Esophagus muscularis mucosa (tissue), 4 donors: ENCODE measurements at places on chromosomes 12 and 14.

- no peaks in the 10 kb centered on the region for H3K4me1 ChIP-seq
- H3K36me3 ChIP-seq = no peaks in the 10 kb centered on the region
- H3K4me3 ChIP-seq = no peak overlapping the region
- no peaks in the 10 kb centered on the region for H3K27me3 ChIP-seq
These were observed 27.9 kb upstream of the EVL start for GRCh38 chr14:100037353-100037752.

- H3K27me3 ChIP-seq = no peaks in the 10 kb centered on the region
- no peaks in the 10 kb centered on the region for H3K4me1 ChIP-seq
These were observed 190.2 kb upstream of the CNOT2 start for GRCh38 chr12:70052931-70053497.

GRCh38 chr14:82755476-82755875 lies 1221.8 kb upstream of the SEL1L start:
- H3K27ac ChIP-seq = no peak overlapping the region
- no peaks in the 10 kb centered on the region for H3K27me3 ChIP-seq
- no peaks in the 10 kb centered on the region for H3K36me3 ChIP-seq
- no peak for DNase-seq
- no peaks in the 10 kb centered on the region for H3K4me1 ChIP-seq

DNA sequence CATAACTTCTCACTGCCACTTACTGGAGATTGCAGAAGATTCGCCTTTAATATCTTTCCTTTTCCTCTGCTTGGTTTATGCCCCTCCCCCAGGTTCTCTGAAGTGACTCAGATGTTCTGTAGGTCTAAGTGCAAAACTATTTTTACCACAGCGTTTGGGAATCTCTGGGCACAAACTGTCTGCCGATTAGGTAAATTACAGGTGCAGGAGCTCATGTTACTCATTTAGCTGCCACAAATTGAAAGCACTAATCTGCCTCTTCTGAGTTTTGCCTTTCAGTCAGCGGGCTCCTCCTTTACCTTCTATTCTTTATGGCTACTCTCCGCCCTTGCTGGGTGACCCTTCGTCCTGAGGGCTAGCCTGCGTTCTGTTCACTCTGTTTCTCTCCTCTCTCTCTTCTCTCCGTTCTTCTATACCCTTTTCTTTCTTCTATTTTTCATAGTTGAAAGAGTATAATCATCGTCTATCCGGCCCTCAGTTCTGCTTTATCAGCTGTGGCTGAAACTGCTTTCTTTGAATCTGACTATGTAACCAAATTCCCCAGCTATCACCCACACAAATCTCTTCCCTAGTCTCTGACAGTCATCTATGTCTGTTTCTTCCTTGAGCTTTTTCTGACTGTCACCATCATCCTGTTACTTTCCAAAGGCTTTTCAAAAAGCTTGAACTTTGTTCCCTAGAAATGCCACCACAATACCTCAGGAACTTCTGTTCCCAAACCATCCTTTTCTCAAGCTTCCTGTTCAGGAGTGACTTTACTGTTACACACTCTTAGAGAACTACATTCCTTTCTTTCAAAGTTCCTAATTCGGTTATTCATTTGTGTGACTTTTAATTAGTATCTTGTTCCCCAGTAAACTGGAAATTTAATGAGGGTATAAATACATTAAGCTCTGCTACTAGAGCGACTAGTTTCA lies 4.3 kb upstream of the MYF6 start:
- H3K36me3 ChIP-seq = no peaks in the 10 kb centered on the region
- no peak for DNase-seq
- peak overlapping the region; percentile 62 for H3K27ac ChIP-seq

DNA sequence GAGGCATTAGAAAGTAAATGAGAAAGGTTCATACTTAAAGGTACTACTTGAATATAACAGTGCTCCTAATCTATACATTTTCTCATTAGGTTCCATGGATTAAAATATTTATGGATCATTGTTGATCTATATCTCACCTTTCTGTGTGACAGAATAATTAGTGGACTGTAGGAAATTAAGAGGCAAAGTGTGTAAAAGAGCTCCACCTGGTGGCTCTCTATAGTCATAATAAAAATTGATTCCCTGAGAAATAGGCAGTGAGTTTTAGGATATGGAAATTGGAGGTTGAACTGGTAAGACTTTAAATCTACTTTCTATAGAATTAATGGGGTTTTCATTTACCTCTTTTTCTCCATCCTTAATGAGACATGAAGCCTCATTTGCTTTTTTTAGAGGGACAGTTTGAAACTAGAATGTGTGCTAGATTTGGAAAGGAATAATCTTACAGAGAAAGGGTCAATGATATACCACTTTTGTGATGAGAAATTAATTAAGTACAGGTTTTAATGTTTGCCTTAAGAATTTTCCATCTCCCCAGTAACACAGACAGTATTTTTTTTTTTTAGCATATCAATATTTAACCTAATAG lies 11.8 kb upstream of the DERA start:
- H3K27me3 ChIP-seq = no peaks in the 10 kb centered on the region
- H3K4me1 ChIP-seq = peaks cover 13% of the 10 kb centered on the region
- H3K36me3 ChIP-seq = peaks cover 83% of the 10 kb centered on the region
- no peak for DNase-seq
- H3K4me3 ChIP-seq = no peak overlapping the region
- no peak overlapping the region for H3K27ac ChIP-seq

GRCh38 chr12:109829667-109830066 lies 3.5 kb downstream of the TRPV4 start:
- no peak overlapping the region for H3K4me3 ChIP-seq
- H3K36me3 ChIP-seq = no peaks in the 10 kb centered on the region
- peaks cover 5% of the 10 kb centered on the region for H3K27me3 ChIP-seq
- H3K4me1 ChIP-seq = peaks cover 2% of the 10 kb centered on the region

DNA sequence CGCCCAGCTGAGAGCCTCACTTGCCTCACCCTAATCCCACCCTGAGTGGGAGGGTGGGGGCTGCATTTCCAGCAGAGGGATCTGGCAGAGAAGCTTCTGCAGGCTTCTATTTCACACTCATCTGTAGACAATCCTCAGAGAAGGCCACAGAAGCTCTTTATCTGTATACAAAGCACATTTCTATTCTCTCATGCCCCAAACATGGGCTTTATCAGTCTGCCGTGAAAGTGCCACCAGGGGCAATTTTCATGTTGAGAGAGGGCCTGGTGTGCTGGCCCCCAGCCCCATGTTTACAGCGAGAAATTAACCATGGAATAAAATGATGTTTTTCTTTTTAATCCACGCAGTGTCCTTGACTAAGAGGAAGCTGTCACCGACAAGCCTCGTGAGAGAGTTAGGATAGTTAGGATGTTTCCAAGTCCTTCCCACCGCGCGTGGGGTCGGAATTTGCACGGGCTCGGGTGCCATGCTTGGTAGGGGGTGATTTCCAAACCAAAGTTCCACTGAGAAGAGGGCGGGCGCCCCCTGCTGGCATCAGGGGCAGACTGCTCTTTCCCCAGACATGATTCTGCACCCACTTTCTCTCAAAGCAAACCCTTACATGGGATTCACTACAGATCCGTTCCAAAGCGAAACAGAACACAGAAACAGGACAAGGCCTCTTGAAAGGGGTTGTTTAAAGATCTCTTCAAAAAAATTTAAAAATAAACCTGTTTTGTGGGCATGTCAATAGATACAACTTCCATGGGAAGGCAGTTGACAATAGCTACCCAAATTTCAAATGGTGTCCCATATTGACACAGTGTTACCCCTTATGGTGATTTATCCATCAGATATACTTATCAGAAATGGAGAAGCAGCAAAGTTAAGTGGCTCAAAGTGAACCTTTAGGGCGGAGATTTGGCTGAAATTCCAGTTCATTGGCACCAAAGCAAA lies 19.4 kb downstream of the BDKRB1 start:
- H3K36me3 ChIP-seq = no peaks in the 10 kb centered on the region
- no peak overlapping the region for H3K4me3 ChIP-seq
- peaks cover 19% of the 10 kb centered on the region for H3K4me1 ChIP-seq
- H3K27ac ChIP-seq = peak overlapping the region; percentile 56

GRCh38 chr12:116863275-116863767 lies 17.9 kb downstream of the HRK start:
- no peaks in the 10 kb centered on the region for H3K27me3 ChIP-seq
- DNase-seq = no peak
- no peak overlapping the region for H3K27ac ChIP-seq
- no peaks in the 10 kb centered on the region for H3K36me3 ChIP-seq
- no peak overlapping the region for H3K4me3 ChIP-seq
- peaks cover 25% of the 10 kb centered on the region for H3K4me1 ChIP-seq

DNA sequence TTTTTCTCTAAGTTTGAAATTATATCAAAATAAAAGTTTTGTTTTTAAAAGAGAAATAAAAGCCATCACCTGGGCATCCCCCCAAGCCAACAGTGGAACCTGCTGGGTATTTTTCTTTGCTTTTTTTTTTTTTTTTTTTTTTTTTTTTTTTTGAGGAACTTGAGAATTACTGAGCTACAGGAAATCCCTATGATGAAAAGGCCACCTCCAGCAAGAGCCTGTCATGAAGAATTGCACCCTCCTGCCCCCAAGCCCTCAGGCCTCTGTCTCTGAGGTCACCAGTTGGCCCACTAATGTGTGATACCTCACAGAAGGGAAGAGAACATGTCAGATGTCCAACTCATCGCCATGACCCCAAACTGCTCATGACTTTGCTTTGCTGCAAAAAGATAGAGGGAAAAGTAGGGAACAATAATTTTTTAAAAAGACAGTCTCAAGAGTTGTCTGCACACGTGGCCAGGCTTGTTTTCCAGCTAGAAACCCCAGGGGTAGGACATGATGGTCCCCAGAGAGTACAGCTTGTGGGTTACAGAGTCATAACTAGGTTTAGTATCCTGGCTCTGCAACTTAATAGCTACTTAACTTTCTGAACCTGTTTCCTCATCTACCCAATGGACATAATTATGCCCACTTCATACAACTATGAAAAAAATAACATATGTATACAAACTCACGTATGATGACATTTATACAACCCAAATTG lies 124.3 kb upstream of the EGLN3 start:
- H3K4me3 ChIP-seq = no peak overlapping the region
- H3K27me3 ChIP-seq = no peaks in the 10 kb centered on the region
- no peaks in the 10 kb centered on the region for H3K4me1 ChIP-seq
- H3K27ac ChIP-seq = no peak overlapping the region
- no peaks in the 10 kb centered on the region for H3K36me3 ChIP-seq
- DNase-seq = no peak

DNA sequence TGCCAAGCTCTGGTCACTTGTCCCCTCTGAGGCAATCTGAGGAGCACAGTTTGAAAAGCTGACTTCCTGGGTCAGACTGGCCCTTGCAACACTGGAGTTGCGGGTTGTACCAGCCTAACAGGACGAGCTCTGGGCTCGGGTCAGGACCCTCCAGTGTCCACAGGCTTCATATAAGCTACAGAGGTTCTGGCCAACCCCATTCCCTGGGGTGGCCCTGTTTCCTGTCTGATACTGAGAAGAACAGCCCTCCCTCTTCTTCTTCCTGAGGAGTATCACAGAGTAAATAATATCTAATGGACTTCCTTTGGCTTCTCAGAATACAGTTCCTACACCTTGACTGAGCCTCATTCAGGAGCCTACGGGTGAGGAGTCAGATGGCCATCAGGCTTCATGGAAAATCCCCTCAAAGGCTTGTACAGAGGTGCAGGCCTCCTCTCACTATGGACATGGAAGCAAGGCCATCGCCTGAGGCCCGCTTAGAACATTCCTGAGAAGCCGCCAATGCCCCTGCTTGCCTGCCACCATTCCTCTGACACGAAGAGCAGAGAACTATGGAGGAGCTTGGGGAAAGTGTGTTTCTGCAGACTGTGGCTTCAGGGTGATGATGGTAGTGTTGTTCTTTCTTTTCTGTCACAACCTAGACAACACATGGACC lies 28.5 kb upstream of the ANO2 start:
- H3K27me3 ChIP-seq = no peaks in the 10 kb centered on the region
- H3K36me3 ChIP-seq = no peaks in the 10 kb centered on the region
- H3K4me3 ChIP-seq = no peak overlapping the region
- no peak for DNase-seq
- H3K27ac ChIP-seq = no peak overlapping the region

DNA sequence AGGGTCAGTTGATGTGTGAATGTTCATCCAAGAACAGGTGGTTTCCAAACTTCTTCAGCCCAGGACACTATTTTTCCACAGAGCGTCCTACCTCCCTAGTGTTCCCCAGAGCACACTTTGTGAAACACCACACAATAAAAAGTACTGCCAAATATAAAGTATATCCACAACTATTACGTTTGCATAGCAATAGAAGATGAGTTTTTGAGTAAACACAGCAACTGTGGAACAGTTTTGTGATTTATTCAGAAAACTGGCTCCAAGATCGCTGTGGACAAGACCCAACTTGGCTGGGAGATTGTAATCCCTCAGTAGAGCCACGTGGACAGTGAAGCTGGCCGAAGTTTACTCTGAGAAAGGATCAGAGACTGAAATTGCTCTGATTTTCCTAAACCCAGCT lies 14.5 kb upstream of the MAP1LC3B2 start:
- no peaks in the 10 kb centered on the region for H3K36me3 ChIP-seq
- H3K27ac ChIP-seq = peak overlapping the region; percentile 50
- H3K4me3 ChIP-seq = no peak overlapping the region
- H3K27me3 ChIP-seq = no peaks in the 10 kb centered on the region
- DNase-seq = no peak
- peaks cover 46% of the 10 kb centered on the region for H3K4me1 ChIP-seq

DNA sequence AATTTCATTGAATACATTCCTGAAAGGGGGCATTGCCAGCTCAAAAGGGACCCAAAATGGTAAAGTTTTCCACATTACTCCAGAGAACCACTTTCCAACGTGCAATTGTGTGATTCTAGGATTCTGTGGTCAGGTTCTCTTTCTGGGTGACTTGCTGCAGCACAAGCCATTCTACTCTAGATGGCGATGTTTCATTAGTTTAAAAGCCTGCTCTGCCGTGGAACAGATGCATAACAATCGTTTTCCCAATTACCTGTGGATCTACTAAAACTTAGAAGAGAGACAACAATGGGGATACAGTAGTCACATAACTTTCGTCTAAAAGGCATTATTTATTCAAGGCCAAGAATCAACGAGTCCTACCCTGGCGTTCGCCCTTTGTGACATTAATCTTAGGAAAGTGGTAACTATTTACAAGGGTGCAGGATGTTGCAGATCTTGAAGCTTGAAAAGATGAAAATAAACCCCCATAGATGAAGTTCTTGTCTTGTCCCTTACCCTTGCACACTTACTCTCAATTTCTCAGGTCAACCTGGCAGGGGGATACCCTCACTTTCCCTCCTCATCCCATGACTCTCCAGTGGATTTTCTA lies 400.9 kb downstream of the SNAPC1 start:
- H3K4me3 ChIP-seq = no peak overlapping the region
- H3K4me1 ChIP-seq = no peaks in the 10 kb centered on the region
- no peaks in the 10 kb centered on the region for H3K36me3 ChIP-seq
- no peak overlapping the region for H3K27ac ChIP-seq

DNA sequence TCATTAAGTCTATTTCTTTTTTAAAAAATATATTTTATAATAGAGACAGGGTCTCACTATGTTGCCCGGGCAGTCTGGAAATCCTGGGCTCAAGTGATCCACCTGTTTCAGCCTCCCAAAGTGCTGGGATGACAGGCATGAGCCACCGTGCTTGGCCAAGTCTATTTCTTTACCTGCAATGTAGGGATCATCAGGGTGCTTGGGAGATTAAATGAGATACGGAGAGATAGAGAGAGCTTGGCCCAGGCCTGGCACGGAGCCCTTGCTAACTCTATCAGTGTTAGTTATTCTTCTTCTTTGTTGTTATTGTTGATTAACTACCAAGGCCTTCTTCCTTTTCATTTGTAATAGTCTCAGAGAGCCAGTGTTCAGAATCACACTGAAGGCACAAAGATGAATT lies 3.1 kb downstream of the CABP1 start:
- no peak for DNase-seq
- H3K4me3 ChIP-seq = no peak overlapping the region
- H3K27ac ChIP-seq = no peak overlapping the region
- peaks cover 78% of the 10 kb centered on the region for H3K27me3 ChIP-seq
- no peaks in the 10 kb centered on the region for H3K36me3 ChIP-seq
- H3K4me1 ChIP-seq = peaks cover 21% of the 10 kb centered on the region

GRCh38 chr12:109377139-109377685 lies 29.5 kb downstream of the MYO1H start:
- no peaks in the 10 kb centered on the region for H3K27me3 ChIP-seq
- no peaks in the 10 kb centered on the region for H3K4me1 ChIP-seq
- no peak for DNase-seq
- H3K27ac ChIP-seq = no peak overlapping the region
